ENCODE measurements at places on chromosomes 1 and 21.

DNA sequence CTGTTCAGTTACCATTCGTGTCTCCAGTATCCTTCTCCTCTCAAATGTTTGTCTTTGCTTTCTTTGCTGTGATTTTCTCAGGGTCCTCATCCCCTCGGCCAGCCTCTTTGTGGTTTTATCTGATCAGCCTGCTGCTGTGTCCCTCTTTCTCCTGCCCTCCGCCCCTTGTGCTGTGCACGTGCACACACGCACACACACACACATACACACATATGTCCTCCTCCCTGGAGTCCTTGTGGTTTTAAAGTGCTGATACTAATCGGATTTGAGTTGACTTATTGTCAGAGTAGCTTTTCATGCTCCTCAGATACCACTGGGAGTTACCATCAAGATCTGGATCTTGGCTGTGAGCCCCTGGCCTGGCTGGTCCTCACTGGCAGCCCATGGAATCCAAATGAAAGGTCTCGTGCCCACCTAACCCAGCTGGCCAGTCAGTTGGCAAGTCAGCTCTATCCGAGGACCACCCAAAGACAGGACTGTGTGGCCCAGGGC is 34.1 kb downstream of the QSOX1 start:
- no peak overlapping the region for H3K27ac ChIP-seq
- peaks cover 84% of the 10 kb centered on the region for H3K36me3 ChIP-seq
- H3K4me3 ChIP-seq = no peak overlapping the region
- no peak for DNase-seq
- H3K27me3 ChIP-seq = no peaks in the 10 kb centered on the region

DNA sequence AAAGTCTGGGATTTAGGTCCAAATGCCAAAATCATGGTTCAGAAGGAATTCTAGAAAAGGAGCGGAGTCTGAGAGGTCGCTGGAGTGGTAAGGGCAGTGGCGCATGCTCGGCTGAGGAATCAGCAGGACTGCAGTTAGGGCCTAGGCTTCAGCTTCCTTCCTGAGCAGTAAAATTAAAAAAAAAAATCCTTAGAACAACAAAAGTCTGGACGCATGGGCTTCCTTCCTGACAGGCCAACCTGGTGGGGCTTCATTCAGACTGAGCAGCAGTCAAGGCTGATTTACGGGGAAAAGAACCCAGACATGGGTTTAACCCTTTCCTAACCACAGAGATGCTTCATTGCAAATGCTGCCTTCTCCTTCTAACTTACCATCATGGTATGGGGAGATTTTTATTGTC is 17.1 kb downstream of the RNF220 start:
- no peak for DNase-seq
- no peak overlapping the region for H3K27ac ChIP-seq
- peaks cover 19% of the 10 kb centered on the region for H3K4me1 ChIP-seq
- H3K4me3 ChIP-seq = no peak overlapping the region

GRCh38 chr1:33120436-33121231 is 39.7 kb downstream of the AZIN2 start:
- H3K4me1 ChIP-seq = peaks cover 8% of the 10 kb centered on the region
- H3K4me3 ChIP-seq = no peak overlapping the region
- H3K27ac ChIP-seq = no peak overlapping the region

GRCh38 chr1:178937695-178938094 is 66.8 kb upstream of the ANGPTL1 start:
- H3K4me1 ChIP-seq = peaks cover 9% of the 10 kb centered on the region
- no peak overlapping the region for H3K27ac ChIP-seq
- no peak overlapping the region for H3K4me3 ChIP-seq
- H3K27me3 ChIP-seq = peaks cover 15% of the 10 kb centered on the region
- H3K36me3 ChIP-seq = no peaks in the 10 kb centered on the region

- H3K4me1 ChIP-seq = no peaks in the 10 kb centered on the region
- no peak overlapping the region for H3K4me3 ChIP-seq
- H3K36me3 ChIP-seq = no peaks in the 10 kb centered on the region
- DNase-seq = no peak
These were observed 118.6 kb upstream of the KAZN start for GRCh38 chr1:14479865-14480264.

- no peaks in the 10 kb centered on the region for H3K36me3 ChIP-seq
- H3K4me1 ChIP-seq = peaks cover 21% of the 10 kb centered on the region
- H3K27ac ChIP-seq = no peak overlapping the region
- DNase-seq = peak; percentile 67
These were observed 9.0 kb upstream of the FAM131C start for GRCh38 chr1:16082283-16083038.

DNA sequence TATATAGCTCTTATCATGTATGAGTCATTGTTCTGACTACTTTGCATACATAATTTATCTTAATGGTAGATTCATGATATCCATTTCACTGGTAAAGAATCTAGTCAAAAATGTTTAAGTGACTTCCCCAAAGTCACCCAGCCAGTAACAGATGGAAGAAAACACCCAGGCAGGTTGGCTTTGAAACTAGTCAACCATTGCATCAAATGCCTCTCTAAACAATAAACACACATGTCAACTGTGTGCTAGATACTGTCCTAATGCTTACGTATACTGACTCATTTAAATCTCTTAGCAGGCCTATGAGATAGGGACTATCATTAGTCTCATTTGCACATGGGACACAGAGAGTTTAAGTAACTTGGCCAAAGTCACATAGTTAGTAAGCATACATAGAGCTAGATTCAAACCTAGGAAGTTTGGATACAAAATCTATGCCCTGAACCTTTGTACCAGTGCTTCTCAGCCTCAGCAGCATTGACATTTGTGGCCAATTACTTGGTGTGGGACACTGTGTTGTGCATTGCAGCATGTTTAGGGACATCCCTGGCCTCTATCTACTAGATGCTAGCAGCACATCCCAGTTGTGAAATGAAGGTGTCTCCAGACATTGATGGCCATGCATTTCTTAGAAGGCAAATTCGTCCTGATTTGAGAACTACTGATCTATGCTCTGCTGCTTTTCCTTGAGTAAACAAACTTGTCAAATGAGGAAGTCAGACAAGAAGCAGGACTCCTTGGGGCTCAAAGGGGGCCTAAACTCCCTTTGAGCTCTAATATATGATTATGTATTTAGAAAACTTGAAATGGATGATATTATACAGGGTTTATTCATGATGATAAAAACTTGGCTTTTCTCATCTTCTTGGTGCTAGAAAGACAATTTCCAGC is 316.3 kb downstream of the KCNH1 start:
- no peaks in the 10 kb centered on the region for H3K27me3 ChIP-seq
- DNase-seq = no peak
- H3K27ac ChIP-seq = no peak overlapping the region
- no peaks in the 10 kb centered on the region for H3K4me1 ChIP-seq
- no peaks in the 10 kb centered on the region for H3K36me3 ChIP-seq
- H3K4me3 ChIP-seq = no peak overlapping the region

- no peaks in the 10 kb centered on the region for H3K27me3 ChIP-seq
- no peak overlapping the region for H3K27ac ChIP-seq
- peaks cover 40% of the 10 kb centered on the region for H3K36me3 ChIP-seq
- H3K4me3 ChIP-seq = no peak overlapping the region
These were observed 22.3 kb downstream of the POGZ start for GRCh38 chr1:151436985-151437384.

- H3K4me3 ChIP-seq = no peak overlapping the region
- no peaks in the 10 kb centered on the region for H3K4me1 ChIP-seq
- H3K27ac ChIP-seq = no peak overlapping the region
These were observed 14.4 kb downstream of the COLGALT2 start for GRCh38 chr1:184023171-184023570.

GRCh38 chr1:88288571-88288970 is 395.5 kb upstream of the PKN2 start:
- H3K36me3 ChIP-seq = no peaks in the 10 kb centered on the region
- H3K27me3 ChIP-seq = no peaks in the 10 kb centered on the region

DNA sequence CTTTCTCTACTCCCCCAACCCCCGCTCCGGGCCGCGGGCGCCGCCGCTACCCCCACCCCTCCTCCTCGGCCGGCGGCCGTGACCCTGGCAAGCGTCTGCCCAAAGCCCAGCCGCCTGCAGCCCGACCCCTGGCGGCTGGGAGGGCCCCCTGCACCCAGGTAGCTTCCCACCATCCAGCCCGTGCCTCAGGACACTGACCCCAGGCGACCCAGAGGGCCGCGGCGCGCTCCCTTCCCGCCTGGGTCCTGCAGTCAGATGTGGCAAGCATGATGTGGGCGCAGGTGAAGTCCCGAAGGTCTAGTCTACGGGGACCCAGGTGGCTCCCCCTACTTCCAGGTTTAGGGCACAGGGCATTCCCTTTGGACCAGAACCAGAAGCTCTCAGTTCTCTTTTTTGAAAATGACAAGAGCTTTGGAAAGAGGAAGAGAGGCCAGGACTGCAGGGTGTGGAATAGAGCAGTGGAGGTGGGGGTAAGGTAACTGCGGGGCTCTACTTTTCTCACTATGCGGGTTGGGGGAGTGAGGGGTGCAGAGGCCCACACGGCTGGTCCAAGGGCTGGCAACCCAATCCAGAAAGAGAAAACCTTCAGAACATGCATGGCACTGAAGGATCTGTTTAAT is at the start of gene DENND4B:
Gene DENND4B (minus strand): TSS at position 97 of the 620 bp plus-strand sequence. CDS start 2,344 bp downstream, outside the sequence.
- H3K27ac ChIP-seq = no peak within 1 kb of the TSS
- peak; percentile 83 for DNase-seq
- no peaks in the 10 kb centered on the region for H3K27me3 ChIP-seq
- peak within 1 kb of the TSS; percentile 87 for H3K4me3 ChIP-seq
- H3K36me3 ChIP-seq = peaks cover 57% of the 10 kb centered on the region
